Activated naive CD8-positive, alpha-beta T cell treated with anti-CD3 and anti-CD28 coated beads, Interleukin-2, amount 50 U/mL, for 16 hours (primary cell): ENCODE measurements at places on chromosomes 6 and 20.

- DNase-seq = no peak
Measured at GRCh38 chr6:1756472-1757129, 146.9 kb downstream of the FOXC1 start.

- no peak for DNase-seq
Measured at GRCh38 chr6:38034274-38034914, 214.9 kb downstream of the ZFAND3 start.

- DNase-seq = no peak
Measured at GRCh38 chr6:45806172-45806571, 209.5 kb downstream of the CLIC5 start.

DNA sequence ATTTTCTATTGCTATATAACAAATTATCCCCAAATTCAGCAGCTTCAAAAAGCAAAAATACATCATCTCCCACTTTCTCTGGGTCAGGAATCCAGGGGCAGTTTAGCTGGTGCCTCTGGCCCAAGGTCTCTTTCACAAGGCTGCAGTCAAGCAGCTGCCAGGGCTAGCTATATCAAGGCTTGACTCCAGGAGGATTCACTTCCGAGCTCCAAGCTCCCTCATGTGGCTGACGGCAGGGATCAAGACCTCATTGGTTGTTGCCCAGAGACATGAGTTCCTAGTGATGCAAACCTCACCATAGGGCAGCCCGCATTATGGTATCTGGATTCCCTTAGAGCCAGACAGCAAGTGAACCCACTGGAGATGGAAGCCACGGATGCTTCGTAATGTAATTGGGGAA, 1.3 kb upstream of the VNN1 start:
- DNase-seq = no peak

GRCh38 chr6:138722425-138723371, 50.9 kb upstream of the CCDC28A start:
- no peak for DNase-seq

GRCh38 chr20:32152421-32153155, 43.1 kb downstream of the TM9SF4 start:
- no peak for DNase-seq

GRCh38 chr6:41840326-41840725, 52.8 kb downstream of the TOMM6 start:
- DNase-seq = no peak

DNA sequence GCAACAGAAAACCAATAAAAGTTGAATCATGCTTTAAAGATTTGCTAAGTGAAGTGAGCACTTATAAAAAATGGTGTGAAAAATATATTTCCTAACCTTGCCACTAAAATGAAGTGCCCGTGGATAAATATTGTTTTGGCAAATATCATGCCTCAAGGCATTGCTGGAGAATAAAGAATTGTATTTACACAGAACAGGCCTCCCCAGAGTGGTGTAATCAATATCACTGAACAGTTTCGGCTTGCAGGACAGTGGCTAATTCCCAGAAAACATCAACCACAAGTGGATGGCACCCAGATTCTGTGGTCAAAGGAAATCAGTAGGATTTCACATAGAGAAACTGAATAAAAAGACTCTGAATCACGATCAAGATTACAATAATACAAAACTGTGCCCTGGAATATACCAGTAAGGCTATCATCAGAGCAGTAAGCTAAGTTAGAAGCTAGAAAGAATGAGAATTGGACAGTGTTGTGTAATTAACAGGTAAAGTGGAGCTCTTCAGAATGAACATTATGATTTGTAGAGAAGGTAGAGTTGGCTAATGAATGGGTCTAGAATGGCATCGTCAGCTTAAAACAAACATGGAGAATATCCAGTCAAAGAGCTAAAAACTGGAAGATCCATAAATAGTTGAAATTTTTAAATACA, 1026.9 kb upstream of the ADGRB3 start:
- DNase-seq = no peak

- no peak for DNase-seq
Measured at GRCh38 chr6:7554533-7555275, 13.2 kb downstream of the DSP start.

DNA sequence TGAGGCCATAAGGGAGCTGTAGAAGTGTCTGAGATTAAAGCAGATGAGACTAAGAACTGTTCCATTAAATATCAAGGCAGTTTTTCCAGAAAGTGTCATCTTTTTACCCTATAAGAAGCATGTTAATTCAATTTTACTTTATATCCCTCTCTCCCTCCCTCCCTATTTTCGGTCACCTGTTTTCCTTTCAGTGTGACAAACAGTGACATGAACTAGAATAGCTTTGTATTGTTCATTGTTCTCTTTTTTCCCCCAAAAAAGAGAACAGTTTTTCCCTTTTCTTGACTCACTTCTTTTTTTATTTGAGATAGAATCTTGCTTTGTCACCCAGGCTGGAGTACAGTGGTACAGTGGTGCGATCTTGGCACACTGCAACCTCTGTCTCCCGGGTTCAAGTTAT, 269.3 kb downstream of the ZFAND3 start:
- no peak for DNase-seq

- DNase-seq = no peak
Measured at GRCh38 chr6:169498916-169499513, 202.8 kb downstream of the WDR27 start.

DNA sequence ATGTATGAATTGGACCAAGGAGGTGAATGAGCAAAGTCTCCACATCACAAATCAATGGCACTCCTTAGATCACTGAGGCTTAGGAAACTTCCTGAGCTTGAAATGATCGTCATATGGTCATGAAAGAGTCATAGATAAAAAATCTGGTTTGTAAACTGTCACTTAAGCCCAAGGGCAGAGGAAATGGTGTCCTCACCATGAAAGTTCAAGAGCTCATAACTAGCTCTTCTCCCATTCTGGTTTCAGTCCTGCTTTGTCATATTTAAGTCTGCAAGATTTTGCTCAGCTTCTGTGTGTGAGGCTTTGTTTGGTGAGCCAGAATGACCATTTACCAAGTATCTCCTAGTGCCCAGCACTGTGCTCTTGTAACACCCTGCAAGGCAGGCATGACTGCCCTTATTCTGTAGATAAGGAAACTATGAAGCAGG, 60.5 kb downstream of the GJA10 start:
- DNase-seq = no peak

- DNase-seq = no peak
Measured at GRCh38 chr20:4502756-4503155, 219.0 kb upstream of the PRND start.

- no peak for DNase-seq
Measured at GRCh38 chr20:11277858-11278257, 604.1 kb upstream of the JAG1 start.

DNA sequence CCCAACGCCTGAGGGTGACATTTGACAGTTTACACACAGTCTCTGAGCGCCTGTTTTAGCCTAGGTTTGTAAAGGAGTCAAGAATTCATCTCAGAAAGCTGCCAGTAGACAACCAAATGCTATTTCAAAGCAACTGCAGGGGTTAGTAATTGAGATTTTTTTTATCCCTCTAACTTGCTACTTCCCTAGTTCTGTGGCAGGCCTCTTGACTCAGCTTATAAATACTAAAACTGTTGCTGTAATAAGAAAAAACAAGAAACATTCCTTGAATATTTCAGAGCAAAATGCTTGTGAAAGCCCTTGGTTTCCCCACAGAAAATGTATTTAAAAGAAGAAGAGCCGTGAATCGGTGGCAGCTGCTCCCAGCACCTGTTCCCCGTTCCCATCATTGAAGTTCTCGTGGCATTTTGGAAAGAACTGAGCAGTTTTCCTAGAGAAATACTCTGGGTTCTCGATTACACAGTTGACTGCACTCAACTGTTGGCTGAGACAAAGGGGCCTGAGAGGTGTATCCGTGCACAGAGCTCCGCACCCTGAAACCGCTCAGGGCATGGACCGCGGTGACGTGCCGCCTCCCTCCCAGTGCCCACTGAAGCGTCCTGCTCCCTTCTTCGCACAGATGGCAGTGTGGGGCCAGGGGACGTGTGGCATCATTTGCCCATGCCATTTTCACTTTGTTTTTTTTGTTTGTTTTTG, 20.9 kb downstream of the DLL1 start:
- DNase-seq = no peak

GRCh38 chr20:58553841-58554240, 38.6 kb upstream of the APCDD1L start:
- no peak for DNase-seq

GRCh38 chr20:45306431-45306982, at the start of gene RBPJL:
Gene RBPJL (plus strand): TSS chr20:45306840. CDS start chr20:45306923, 83 bp downstream.
- no peak for DNase-seq

- DNase-seq = no peak
Measured at GRCh38 chr6:168015482-168016175, 18.2 kb downstream of the KIF25 start.

DNA sequence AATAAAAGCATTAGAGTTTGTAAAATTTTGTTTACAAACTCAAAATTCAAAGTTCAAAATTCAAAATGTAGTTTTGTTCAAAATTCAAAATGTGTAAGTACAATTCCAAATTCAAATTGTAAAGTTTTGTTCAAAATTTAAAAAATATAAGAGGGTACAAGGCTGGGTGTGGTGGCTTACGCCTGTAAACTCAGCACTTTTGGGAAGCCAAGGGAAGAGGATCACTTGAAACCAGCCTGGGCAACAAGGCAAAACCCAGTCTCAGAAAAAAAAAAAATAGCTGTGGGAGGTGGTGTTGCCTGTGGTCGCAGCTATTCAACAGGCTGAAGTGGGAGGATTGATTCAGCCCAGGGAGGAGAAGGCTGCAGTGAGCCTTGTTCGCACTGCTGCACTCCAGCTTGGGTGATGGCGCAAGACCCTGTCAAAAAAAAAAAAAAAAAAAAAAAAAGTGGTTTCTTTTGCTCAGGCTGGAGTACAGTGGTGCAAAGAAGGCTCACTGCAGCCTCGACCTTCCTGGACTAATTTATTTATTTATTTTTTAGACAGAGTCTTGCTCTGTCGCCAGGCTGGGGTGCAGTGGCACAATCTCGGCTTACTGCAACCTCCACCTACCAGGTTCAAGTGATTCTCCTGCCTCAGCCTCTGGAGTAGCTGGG, 5.4 kb upstream of the ZBTB12 start:
- DNase-seq = no peak

DNA sequence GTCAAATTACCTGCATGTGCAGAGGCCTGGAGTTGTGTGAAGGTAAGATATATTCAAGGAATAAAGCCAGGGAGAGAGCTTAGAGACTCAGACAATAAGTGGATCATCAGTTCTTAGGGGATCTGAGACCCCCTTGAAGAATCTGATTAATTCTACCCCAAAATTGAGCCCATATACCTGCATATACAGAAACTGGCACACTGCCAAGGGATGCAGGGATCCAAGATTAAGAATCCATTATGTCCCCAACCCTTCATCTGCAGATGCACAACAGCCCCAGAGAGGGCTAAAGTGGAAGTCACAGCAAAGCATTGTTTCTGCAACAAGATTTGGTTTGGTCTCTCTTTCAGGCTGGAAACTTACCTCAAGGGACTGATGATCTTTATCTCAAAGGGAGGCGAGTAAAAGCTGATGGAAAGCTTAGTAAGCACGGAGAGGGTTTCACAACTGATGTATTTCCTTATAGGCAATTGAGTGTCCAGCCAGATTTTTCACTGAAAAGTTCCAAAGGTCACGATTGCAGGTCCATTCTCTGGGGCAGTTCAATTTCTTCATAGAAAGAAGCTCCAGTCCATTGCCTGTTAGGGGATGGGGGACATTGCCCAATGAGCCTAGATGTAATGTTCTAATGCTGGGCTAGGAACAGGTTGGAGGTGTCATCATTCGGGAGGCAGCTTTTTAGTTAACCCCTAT, 20.9 kb upstream of the STK35 start:
- no peak for DNase-seq

GRCh38 chr6:115618256-115618655, 442.4 kb downstream of the FRK start:
- DNase-seq = no peak

GRCh38 chr6:139313229-139313628, 21.4 kb upstream of the TXLNB start:
- DNase-seq = no peak

- no peak for DNase-seq
Measured at GRCh38 chr20:41786158-41786557, 168.0 kb upstream of the CHD6 start.

GRCh38 chr6:33934731-33935270, 131.0 kb upstream of the MLN start:
- no peak for DNase-seq

DNA sequence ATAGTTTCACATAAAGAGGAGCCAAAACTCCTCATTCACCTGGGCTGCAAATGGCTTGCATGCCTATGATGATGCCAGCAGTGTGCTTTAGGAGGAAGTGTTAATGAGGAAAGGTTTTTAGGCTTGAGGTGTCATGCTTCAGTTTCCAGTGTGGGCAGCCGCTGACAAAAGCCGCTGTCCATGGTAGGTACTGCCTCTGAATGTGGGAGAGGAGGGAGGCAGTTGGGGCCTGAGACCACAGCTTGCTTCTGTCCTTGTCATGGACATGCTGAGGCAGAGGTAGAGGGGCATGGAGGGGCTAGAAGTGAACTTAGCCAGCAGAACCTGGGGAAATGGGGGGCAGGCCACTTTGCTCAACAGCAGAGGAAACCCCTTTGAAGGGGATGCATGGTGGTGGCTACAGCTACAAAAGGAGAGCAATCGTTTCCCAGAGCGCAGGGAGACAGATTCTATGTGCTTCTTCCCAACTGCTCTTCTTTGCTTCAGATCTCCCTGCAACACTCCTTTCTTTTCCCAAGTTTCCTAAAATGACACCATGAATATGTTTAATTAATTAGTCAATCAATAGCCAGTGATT, 372.1 kb upstream of the CNR1 start:
- DNase-seq = no peak

GRCh38 chr20:24979036-24979960, 13.3 kb downstream of the APMAP start:
- no peak for DNase-seq

GRCh38 chr20:46051556-46052308, 22.7 kb downstream of the SLC12A5 start:
- DNase-seq = no peak

DNA sequence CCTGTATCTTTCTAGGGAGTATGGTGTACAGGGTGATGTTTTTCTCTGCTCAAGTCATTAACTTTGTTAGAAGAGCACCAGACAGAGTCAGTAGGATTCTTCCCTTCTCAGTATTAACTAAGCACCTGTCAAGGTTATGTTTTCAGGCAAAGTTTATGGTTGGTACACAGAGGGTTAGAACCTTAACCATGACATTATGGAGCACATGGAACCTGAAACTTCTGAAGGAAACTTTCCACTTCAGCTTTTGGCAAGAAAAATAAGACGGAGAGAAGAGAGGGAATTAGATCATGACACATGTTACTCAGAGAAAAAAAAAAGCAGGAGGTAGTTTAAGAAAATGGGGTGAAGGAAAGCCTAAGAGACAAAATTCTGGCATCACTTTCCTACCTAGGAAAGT, 112.9 kb upstream of the PDE7B start:
- no peak for DNase-seq

GRCh38 chr6:90415178-90415577, 118.5 kb upstream of the BACH2 start:
- DNase-seq = no peak

DNA sequence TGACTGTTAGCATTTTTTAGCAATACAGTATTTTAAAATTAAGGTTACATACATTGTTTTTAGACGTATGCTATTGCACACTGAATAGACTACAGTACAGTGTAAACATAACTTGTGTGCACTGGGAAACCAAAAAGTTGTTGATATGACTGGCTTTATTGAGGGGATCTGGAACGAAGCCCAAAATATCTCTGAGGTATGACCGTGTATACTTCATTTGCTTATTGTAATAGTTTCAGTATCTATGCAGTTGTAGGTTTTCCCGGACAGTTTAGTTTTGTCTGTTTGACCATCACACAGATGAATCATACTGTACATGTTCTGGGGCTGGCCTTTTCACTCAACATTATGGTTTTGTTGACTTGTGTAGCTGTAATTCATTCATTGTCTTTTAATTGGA, 6.9 kb upstream of the ZBTB12 start:
- no peak for DNase-seq
